ENCODE measurements at places on chromosomes 5 and 9.

DNA sequence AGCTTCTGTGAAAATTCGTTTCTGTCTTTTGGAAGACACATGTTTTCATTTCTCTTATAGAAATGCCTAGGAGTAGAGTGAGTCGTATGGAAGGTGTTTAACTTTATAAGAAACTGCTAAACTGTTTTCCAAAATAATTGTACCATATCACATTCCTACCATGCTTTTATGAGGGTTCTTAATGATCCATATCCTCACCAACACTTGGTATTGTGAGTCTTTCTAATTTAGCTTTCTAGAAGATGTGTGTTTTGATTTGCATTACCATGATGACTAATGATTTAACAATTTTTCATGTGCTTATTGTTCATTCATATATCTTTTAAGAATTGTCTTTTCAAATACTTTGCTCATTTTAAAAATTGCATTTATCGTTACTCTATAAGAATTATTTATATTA is 223.6 kb downstream of the COMMD10 start:
- no peak for DNase-seq

GRCh38 chr5:35066260-35066795 is 18.6 kb upstream of the AGXT2 start:
- DNase-seq, result no peak

GRCh38 chr9:138007918-138008841 is 130.6 kb downstream of the CACNA1B start:
- no peak for DNase-seq

GRCh38 chr5:9699681-9700080 is 69.5 kb upstream of the TAS2R1 start:
- no peak for DNase-seq

DNA sequence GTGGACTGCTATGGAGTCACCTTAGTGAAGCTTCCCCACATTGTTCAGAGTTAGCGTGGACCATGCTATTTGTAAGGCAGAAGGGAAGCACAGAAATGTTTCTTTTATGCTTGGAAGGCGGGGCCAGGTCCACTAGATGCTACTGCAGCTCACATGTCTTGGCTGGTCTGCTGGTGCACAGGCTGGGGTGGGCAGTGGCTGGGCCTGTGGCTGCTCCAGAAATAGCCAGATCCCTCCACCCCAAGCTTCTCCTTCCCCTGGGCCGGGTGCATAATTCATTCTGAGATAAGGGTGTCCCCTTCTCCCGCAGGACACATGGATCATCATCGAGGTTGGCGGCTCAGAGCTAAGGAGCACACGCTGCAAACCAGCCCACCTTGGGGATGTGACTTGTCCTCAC is 14.5 kb upstream of the SEMA4D start:
- no peak for DNase-seq

GRCh38 chr9:121636341-121636865 is 15.0 kb upstream of the DAB2IP start:
- DNase-seq, result no peak

DNA sequence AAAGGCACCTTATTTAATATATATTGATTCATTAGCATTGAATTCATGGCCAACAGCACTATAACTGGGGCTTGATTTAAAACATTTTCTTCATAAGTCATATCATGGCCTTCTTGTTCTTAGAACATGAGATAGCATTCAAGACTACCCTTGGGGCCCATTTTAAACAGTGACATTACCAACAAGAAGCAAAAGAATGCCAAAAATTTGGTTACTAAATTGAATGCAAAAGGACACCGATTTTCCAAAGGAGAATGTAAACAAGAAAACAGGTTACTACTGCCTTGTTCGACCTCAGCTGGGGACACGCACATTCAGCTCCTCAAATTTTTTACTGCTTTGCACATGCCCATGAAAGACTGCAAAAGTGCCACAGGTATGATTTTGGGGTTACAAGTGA is 219.4 kb upstream of the TLE4 start:
- no peak for DNase-seq

GRCh38 chr5:10607666-10608073 is 43.8 kb downstream of the ANKRD33B start:
- DNase-seq, result no peak

- no peak for DNase-seq
Observed at GRCh38 chr5:135157421-135158313, 123.6 kb upstream of the PITX1 start.

- DNase-seq, result no peak
Observed at GRCh38 chr5:10133830-10134229, 115.9 kb downstream of the ATPSCKMT start.

GRCh38 chr9:128296340-128297220 is 20.5 kb downstream of the SWI5 start:
- no peak for DNase-seq

Measured in stimulated activated naive CD8-positive, alpha-beta T cell treated with anti-CD3 and anti-CD28 coated beads, Interleukin-15, amount 100 ng/mL, for 72 hours (primary cell).